Fibroblast of skin of right biceps (primary cell): ENCODE measurements at places on chromosomes 2 and 18.
A peak's percentile ranks its signal among the peaks of the same experiment; 100 is the strongest.

DNA sequence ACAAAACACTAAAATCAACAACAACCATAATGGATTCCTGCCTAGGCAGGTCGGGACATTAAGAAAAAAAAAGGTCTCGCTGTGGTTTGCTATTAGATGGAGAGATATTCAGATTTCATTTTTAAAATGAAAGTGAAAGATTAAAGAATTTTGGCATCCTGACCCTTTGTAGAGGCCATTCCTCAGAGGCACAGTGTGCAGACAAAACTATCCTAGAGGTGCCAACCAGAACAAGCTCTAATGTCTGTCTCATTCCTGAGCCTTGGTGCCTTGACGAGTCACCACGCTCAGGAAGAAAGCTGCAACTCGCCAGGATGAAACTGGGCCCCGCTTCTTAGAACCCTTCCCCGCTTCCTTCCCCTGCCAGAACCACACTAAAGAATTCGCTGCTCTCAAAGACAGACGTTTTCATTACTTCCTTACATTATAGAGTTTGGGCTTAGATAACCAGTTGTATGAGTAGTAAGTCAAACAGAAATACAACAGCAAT is 156.0 kb downstream of the TGIF1 start:
- peak; percentile 78 for DNase-seq

DNA sequence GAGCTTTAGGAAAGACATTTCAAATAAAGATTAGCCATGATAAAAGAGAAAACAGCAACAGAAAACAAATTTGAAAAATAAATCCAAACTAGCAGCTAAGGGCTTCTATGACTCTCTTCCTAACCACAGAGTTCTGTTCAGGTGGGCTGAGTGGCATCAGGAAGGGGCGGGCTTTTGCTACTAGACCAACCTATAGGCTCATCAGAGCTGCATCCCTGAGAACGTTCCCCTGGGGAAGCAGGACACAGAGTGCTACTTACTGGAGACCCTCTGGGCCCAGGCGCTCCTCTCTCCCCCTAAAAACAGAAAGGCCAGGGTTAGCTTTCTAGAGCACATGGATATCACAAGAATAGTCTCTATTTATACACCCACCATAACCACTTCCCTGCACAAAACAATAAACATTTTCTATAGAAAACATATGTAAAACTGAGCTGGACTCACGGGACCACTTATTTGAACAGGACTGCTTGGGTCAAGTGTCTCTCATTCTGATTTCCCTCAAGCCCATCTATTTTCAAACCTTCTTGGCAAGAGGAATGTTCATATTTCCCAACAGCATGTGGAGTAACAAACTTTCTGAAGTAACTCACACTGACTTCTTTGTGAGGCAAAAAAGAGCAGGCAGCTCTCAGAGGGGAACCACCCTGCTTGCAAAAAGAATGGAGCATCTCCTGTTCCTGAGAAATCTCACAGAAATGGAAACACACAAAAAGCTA is 78.9 kb upstream of the LMAN1 start:
- no peak for DNase-seq

DNA sequence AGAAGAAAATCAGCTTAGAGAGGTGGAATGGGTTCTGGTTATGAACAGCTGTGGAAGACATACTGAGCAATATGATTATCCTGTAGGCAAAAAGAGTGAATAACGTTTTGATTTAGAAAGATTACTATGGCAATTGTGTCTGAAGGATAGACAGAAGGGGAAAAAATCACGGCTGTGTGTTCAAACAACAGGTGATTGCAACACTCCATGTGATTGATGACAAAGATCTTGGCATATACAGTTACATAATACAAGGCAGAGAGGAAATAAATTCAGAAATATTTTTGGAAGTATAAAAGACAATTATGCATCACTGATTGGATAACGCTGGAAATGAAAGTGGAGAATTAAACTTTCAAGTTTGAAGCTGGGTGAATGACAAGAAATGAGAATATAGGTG is 58.5 kb upstream of the KCNJ3 start:
- no peak for DNase-seq

GRCh38 chr2:142531377-142531776 is 346.1 kb upstream of the KYNU start:
- no peak for DNase-seq

DNA sequence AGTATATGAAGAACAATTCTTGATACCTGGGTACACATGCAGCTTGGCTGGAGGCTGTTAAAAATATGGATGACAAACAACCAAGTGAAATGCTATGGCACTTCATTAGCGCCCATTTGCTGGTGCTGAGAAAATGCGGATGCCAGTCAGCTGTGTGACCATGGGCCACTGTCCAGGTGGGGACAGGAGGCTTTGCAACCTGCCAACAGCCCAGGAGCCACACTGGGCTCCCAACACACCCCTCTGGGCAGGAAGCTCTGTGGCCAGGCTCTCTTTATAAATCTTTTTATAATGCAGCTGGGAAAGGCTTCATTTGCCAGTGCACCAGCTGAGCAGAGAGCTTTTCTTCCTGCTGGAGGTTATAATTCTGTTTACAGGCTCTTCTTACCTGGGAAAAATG is 19.9 kb downstream of the RNF144A start:
- DNase-seq = no peak

- DNase-seq = peak; percentile 42
These were observed 48.2 kb upstream of the KCNG2 start for GRCh38 chr18:79749251-79750191.

DNA sequence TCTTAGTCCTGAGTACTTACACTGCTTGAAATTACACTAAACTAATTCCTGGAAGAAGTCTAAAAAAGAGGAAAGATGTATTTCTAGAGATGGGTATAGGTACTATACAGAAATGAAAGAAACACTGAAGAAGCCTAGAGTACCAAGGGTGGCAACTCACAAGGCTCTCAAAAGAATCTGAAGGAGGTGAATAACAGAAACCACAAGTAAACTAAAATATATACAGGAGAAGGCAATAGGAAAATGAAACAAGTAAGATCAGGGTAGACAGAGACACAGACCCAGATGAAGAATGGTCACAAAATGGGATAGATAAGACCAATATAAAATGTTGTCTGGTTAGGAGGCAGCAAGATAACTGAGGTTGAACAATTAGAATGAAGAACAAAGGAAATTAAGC is 59.9 kb downstream of the USP37 start:
- no peak for DNase-seq

- no peak for DNase-seq
These were observed 181.9 kb downstream of the CCDC102B start for GRCh38 chr18:68979737-68980136.

GRCh38 chr2:176079285-176079830 is 4.4 kb downstream of the EVX2 start:
- no peak for DNase-seq

GRCh38 chr2:10345813-10346212 is 43.1 kb downstream of the HPCAL1 start:
- no peak for DNase-seq

GRCh38 chr2:4340536-4340935 is 637.2 kb downstream of the DCDC2C start:
- DNase-seq = no peak

DNA sequence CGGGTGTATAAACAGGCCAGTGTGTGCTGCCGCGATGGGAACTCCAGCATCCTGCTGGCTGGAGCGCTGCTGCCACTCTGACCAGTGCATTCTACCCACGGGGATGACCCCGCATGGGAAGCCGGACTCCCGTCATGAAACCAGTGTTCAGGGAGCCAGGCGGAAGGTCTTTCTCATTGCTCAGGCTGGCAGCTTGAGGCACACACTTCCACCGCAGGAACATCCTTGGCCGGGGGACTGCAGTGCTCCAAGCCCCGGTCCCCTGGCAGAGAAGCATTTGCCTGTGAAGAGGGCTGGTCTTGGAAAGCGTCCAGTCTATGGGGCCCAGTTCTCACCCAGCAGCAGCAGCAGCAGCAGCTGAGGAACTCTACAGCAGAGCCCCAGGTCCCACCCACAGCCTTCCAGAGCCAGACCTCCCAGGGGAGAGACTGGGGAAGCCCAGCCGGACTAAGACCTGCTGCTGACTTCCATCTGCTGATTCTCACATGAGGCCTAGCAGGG is 235.9 kb downstream of the KLHL29 start:
- DNase-seq = peak; percentile 52

DNA sequence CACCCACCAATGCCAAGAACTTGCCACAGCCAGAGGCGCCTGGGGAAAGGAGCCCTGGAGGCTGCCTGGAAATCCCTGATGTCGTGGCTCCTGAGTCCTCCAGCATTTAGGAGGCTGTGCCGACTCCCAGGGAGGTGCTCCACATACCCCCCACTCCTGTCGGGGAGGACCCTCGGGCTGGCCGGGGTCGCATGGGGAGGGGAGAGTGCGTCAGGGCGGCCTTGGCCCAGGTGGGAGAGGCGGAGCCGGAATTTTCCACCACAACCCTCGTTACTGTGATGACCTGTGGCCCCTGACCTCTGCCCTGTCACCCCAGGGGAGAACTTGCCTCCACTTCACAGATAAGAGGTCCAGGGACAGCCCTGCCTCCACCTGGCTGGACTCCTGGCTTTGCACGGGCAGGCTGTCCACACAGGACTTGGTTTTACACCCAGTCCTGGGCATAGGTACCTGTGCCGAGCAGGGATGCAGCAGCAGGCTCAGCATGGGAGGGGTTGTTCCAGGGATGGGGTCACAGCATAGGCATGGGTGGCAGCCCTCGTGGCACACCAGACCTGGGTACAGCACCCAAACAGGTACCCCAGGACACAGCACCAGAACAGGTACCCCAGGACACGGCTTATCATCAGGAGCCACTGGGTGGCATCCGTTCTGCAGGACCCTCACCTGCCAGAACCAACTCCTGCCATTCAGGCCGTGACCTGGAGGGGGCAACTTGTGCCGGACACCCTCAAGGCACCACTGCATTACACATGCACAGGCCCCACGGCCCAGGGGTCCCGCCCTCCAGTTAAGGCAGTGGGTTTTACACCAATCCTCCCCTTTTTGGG is 12.3 kb upstream of the AGXT start:
- DNase-seq = no peak

DNA sequence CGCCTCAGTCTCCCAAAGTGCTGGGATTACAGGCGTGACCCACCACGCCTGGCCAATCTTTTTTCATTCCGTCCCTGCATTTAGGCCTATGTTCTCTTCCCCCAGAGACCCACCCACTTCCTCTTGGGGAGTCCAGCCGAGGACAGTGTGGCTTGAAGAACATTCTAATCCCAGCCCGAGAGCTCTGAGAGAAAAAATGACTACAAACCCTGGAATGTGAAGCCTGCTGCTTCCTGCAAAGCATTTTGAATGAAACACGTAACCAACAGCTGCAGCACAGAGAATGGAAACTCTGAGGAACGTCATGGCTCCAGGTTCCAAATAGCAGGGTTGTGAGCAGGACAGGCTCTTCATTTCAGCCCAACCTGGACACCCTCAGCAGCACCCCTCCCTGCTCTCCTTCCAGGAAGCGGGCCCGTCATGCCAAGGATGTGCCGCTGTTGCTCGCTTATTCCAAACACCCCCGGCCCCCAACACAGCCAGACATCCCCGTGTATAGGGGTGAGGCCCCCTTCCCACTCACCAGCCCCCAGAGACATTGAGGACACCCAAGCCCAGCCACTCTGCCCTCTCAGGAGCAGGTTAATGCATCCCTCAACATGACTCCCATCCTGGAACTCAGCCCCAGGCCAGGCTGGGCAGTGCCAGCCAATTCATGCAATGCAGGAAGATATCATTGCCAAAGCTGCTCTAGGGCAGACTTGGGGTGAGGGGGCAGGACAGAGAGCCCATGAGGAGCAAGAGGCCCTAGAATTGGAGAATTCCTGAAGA is 139.8 kb downstream of the ZFP36L2 start:
- peak; percentile 100 for DNase-seq

- no peak for DNase-seq
These were observed 343.1 kb downstream of the CBLN2 start for GRCh38 chr18:72201032-72201431.

GRCh38 chr2:128464456-128464855 is 145.8 kb upstream of the HS6ST1 start:
- DNase-seq = no peak

- no peak for DNase-seq
These were observed 166.0 kb upstream of the FAM98A start for GRCh38 chr2:33765122-33765521.

- DNase-seq = peak; percentile 45
These were observed 120.3 kb upstream of the LYPD1 start for GRCh38 chr2:132790207-132790785.

GRCh38 chr2:113891265-113891959 is 1.5 kb downstream of the ACTR3 start:
- DNase-seq = peak; percentile 46

DNA sequence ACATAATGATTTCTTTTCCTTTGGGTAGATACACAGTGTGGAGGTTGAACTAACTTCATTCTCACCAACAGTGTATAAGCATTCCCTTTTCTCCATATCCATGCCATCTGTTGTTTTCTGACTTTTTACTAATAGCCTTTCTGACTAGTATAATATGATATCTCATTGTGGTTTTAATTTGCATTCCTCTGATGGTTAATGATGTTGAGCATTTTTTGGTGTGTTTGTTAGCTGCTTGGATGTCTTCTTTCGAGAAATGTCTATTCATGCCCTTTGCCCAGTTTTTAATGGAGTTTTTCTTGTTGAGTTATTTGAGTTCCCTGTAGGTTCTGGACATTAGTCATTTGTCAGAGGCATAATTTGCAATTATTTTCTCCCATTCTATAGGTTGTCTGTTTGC is 59.8 kb downstream of the MARCHF4 start:
- peak; percentile 50 for DNase-seq

DNA sequence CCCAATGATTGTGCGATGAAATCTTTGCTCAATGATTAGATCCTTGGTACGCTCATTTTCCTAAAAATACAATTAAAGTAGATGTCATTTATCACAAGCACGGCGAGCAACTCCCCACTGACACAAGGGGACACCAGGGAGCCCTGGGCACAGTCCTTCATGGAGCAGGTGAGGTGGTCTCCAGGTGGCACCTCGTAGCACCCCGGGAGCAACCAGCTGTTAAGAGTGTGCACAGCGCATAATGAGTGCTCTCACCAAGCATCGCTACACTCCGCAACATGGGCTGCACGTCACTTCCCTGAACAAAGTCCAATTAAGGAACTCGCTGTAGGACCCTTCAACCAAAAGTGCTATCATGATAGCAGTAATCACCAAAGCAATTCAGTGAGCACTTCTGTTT is 59.8 kb downstream of the ANO7 start:
- DNase-seq = no peak

DNA sequence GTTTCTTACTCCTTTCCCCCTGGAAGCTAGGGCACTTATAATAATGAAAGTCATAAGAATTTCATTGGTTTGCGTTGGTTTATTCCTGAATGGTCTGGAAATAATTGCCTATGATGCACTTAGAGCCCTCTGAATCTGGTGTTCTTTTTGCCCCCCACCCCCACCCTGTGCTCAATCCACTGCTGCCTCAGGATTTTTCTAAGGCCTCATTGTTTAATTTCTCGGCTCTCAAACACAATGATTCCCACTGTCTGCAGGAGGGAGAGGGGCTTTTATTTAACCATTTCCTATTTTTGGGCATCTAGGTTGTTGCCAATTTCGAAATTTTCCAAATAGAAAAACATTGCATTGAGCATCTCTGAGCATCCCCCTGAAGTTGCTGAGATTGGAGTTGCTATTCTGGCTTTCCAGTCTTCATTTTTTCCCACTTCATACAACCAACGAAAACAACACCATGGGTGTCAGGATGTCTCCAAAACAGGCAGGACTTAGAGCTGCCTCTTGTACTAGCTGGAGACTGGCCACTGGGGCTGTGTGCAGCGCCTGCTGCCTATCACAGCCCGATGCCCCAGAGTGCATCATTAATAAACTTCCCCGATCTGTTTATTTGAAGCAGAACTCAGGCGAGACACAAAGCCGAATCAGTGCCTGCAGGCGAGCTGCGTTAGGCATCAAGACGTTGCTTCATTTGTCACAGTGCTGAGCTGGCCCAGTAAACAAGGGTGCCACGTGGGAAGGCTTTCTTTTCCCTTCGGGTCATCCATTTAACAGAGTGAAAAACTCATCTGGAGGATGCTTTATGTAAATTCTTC is 1.8 kb upstream of the PCARE start:
- no peak for DNase-seq
